ENCODE measurements at places on chromosomes 3 and 15.

DNA sequence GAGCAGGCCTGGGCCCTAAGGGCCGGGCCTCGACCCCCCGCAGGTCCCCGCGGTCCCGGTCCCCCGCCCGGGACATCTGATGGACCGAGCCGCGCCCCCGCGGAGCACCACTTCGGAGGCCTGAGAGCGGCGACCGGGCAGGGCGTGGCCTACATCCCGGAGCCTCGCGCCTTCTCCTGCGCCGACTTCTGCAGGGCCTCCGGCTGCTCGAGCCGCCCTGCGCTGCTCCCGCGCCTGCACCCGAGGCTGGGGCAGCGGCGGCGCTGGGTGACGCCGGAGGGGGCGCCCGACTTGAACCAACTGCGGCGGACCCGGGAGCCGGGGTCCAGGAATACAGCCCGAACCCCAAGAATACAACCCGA, 14.9 kb upstream of the GP9 start:
- no peak for DNase-seq

- DNase-seq: no peak
These were observed 138.7 kb downstream of the KLF13 start for GRCh38 chr15:31465083-31465955.

- DNase-seq: peak; percentile 80
These were observed 3.1 kb upstream of the BHLHE40 start for GRCh38 chr3:4976109-4976508.

GRCh38 chr3:72336821-72337479, 511.3 kb downstream of the SHQ1 start:
- peak; percentile 71 for DNase-seq

DNA sequence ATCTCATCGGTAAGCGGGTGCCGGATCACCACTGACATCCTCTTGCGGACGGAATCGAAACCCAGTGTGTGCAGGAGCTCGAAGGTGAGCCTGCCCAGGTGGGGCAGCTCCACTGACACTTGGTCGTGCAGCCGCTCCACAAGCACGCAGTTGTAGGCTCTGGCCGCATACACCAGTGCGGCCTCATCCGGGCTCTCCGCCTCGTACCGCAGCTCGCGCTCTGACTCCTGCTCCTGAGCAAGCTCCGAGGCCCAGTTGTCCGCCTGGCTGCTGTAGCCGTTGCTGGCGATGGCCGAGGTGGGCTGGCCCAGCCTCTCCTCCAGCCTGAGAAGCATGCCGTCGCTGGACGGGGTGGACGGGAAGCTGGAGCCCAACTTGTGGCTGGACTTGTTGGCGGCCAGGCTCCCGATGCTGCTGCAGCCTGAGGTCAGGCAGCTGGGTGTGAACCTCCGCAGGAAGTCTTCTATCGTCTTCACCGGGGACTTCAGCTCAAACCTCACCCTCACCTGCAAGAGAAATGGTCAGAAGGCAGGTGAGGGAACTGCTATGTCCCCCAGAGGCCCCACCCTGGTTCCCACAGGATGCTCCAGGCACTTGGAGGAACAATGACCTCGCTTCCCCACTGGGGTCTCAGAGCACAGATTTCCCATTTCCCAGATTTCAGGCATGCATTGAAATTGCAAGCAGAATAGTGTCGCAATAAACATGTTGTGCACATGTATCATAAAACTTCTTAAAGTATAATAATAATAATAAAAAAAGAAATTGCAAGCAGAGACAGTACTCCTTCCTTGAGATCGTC, 149.2 kb downstream of the ATP10A start:
- DNase-seq: no peak

All from lung microvascular endothelial cell (primary cell).